Activated T-helper 1 cell treated with anti-CD3 and anti-CD28 coated beads, Interleukin-2, amount 50 U/mL, for 16 hours (primary cell): ENCODE measurements at places on chromosomes 3 and 15.

GRCh38 chr15:92878593-92879053 lies 21.5 kb upstream of the CHD2 start:
- no peak for DNase-seq

DNA sequence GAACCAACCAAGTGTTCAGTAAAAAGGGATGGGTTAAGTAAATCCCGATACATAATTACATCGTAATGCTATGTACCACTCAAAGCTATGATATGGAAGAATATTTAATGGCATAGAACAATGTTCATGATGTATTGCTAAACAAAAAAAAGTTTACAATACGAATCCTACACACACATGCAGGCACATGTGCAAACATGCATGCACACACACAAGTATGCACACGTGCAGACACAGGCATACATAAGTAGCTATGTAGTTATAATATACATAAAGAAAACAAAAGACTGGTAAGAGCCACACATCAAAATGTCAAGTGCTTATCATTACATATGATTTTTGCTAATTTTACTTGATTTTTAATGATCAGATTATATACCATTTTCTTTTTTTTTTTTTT lies 74.2 kb downstream of the ARRDC4 start:
- no peak for DNase-seq

- no peak for DNase-seq
Observed at GRCh38 chr15:68258692-68259091, 18.9 kb upstream of the FEM1B start.

GRCh38 chr15:45179221-45179985 lies 8.4 kb downstream of the SHF start:
- DNase-seq = peak; percentile 21

DNA sequence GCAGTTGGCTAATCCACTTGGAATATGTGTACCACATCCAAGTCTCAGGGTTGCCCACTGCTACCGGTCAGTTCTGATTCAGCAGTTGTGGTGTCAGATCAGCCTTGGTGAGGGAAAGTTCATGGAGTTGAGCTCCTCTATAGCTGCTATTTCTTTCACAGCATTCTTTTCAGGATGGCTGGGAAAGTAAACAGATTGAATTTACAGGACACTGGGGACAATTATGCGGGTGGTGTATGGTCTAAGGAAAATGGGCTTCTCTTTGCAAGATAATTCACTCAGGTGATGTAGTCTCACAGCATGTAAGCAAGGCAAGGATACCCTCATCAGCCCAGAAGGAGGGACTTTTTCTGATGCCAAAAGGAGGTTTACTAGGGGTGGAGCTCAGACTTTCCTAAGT lies 249.9 kb downstream of the DOCK3 start:
- no peak for DNase-seq

GRCh38 chr3:190180268-190180667 lies 59.6 kb upstream of the P3H2 start:
- no peak for DNase-seq

GRCh38 chr3:125003369-125003853 lies 52.4 kb downstream of the HEG1 start:
- DNase-seq = no peak
